ENCODE measurements at places on chromosomes 2 and 18. TPM values are rescaled to one million over a fixed set of nuclear protein-coding genes. Genes with fewer than 3 reads are reported as not detected.

- H3K36me3 ChIP-seq = no peaks in the 10 kb centered on the region
- H3K4me3 ChIP-seq = no peak overlapping the region
- no peak for DNase-seq
- H3K4me1 ChIP-seq = no peaks in the 10 kb centered on the region
Observed at GRCh38 chr2:48927355-48927754, 171.8 kb upstream of the LHCGR start.

DNA sequence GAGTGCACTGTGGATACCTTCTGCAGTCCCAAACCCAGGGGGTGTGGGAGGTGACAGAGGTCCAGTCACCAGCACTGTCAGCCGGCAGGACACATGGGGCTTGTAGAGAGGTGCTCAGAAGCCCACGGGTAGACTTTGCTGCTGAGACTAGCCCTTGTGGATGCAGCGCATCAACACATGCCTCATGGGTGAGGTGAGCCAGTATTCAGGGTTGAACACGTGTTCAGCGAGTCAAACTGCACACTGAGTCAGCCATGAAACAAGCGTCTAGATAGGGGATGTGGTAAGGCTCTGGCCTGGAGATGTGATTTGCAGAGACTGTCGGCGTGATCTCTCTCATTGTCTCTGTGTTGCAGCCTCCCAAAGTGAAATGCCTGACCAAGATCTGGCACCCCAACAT lies 35.8 kb upstream of the SCLY start:
- H3K36me3 ChIP-seq = peaks cover 9% of the 10 kb centered on the region
- H3K27ac ChIP-seq = no peak overlapping the region
- H3K4me1 ChIP-seq = peaks cover 13% of the 10 kb centered on the region
- DNase-seq = no peak
- H3K27me3 ChIP-seq = no peaks in the 10 kb centered on the region

- no peak overlapping the region for H3K4me3 ChIP-seq
- no peak for DNase-seq
- H3K36me3 ChIP-seq = no peaks in the 10 kb centered on the region
- 0 out of 2 replicates have a peak, but pooled peaks cover 5% of the 10 kb centered on the region for H3K27me3 ChIP-seq
- peaks cover 7% of the 10 kb centered on the region for H3K4me1 ChIP-seq
Observed at GRCh38 chr2:106579750-106580197, 92.6 kb downstream of the CD8B2 start.

DNA sequence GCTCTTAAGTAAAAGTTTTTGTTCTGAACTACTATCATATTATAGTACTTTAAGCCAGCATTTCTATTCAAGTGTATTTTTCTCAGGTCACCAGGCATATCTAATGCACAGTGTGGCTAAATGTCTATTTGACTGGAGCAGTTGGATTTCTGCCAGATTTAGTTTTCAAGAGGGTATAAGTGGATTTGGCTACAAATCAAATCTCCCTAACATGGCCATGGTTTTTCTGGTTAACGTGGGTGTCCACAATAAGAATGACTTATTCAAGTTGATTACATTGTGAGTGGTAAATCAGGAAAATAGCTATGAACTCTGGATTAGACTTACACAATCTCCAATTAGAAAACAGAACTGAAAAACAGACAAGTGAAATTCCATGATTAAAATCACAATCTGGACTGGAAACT lies 5.7 kb upstream of the CHN1 start:
- no peaks in the 10 kb centered on the region for H3K36me3 ChIP-seq
- peaks cover 12% of the 10 kb centered on the region for H3K4me1 ChIP-seq
- H3K4me3 ChIP-seq = no peak overlapping the region
- peaks cover 27% of the 10 kb centered on the region for H3K27me3 ChIP-seq
- DNase-seq = no peak
- H3K27ac ChIP-seq = no peak overlapping the region

GRCh38 chr2:9115229-9115628 lies 91.4 kb upstream of the ASAP2 start:
- H3K4me3 ChIP-seq = no peak overlapping the region
- H3K36me3 ChIP-seq = no peaks in the 10 kb centered on the region
- no peak for DNase-seq
- no peaks in the 10 kb centered on the region for H3K27me3 ChIP-seq

DNA sequence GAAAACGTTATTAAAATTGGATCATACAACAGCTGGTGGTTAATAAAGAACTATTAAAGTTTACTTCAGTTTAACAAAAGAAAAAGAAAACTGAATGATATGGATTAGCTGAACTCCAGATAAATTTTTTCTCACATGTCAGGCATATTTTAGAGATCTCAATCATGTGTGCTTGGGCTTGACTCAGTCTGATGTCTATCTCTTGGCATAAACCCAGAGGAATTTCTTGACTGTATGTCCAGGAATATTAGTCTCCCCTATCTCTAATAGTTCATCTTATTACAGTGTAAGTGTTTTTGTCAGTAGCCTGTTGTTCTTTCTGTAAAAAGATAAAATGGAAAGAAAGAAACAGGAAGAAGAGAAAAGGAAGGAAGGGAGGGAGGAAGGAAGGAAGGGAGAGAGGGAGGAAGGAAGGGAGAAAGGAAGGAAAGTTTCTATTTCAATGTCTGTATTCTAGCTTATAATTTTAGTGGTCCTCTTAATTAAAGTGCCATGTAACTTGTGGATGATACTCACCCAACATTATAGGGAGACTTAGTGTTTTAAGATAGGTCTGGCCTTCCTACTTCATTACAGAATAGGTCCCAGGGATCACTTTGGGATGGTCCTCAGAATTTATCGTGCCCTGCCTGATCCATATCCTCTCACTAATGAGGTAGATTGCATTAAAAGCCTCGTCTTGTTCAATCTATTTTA lies 99.7 kb upstream of the UGP2 start:
- no peak overlapping the region for H3K4me3 ChIP-seq
- DNase-seq = no peak
- no peaks in the 10 kb centered on the region for H3K36me3 ChIP-seq
- peaks cover 6% of the 10 kb centered on the region for H3K4me1 ChIP-seq
- H3K27me3 ChIP-seq = no peaks in the 10 kb centered on the region

DNA sequence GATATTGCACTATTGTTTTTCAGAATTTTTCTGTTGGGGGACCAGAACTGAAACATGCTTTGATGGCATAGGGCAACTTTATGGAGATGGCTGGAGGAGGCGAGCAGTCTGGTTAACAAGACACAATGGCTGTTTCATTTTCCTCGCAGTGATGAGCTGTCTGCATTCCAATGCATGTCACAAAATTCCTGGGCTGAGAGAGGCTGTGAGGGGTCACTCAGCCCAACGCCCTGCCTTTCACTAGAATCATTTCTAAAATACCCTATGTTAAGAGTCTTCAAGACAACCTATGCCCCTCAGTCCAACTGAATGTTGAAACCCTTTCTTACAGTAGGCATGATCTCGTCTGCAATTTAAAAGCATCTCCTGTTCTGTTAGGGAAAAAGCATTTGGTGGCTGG lies 1090.0 kb downstream of the BCL11A start:
- H3K36me3 ChIP-seq = no peaks in the 10 kb centered on the region

- no peak overlapping the region for H3K27ac ChIP-seq
- H3K27me3 ChIP-seq = no peaks in the 10 kb centered on the region
- no peaks in the 10 kb centered on the region for H3K4me1 ChIP-seq
- H3K4me3 ChIP-seq = no peak overlapping the region
- H3K36me3 ChIP-seq = no peaks in the 10 kb centered on the region
- no peak for DNase-seq
Observed at GRCh38 chr2:190170673-190171072, 108.1 kb upstream of the MSTN start.

DNA sequence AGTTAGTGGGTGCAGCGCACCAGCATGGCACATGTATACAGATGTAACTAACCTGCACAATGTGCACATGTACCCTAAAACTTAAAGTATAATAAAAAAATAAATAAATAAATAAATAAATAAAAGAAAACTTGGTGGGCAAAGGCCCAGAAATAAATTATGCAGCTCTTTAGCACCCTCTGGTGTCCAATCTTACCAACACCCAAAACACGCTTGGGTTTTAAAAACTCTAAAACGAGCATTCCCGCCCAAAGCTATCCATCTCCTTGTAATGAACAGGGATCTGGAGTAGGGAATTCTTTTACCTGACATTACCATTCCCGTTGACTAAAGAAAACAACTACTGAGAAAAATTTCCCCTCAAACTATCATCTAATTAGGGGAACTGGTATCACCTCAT lies 2005.9 kb upstream of the CELF4 start:
- H3K4me3 ChIP-seq = no peak overlapping the region
- DNase-seq = no peak
- H3K27me3 ChIP-seq = no peaks in the 10 kb centered on the region
- no peaks in the 10 kb centered on the region for H3K4me1 ChIP-seq
- no peaks in the 10 kb centered on the region for H3K36me3 ChIP-seq

DNA sequence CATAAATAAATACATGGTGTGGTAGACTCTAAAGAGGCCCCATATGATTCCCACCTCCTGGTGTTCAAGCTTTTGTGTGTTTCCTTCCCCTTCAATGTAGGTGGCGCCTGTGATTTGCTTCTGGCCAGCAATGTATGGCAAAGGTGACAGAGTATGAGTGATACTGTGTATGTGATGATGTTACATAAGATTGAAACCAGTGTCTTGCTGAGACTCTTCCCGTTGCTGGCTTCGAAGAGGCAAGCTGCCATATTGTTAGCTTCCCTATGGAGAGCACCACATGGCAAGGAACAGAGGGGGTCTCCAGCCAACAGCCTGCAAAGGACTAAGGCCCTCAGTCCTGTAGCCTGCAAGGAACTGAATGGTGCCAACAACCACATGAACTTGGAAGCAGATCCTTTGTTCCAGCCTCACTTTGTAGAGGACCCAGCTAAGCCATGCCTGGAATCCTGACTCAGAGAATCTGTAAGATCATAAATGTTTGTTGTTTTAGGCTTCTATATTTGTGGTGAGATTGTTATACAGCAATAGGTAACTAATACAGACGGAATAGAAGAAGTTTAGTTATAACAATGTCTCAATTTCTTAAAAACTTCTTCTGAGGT lies 1.7 kb upstream of the SMAD4 start:
- H3K27me3 ChIP-seq = no peaks in the 10 kb centered on the region
- peaks cover 25% of the 10 kb centered on the region for H3K36me3 ChIP-seq
- H3K27ac ChIP-seq = no peak overlapping the region
- H3K4me3 ChIP-seq = no peak overlapping the region

DNA sequence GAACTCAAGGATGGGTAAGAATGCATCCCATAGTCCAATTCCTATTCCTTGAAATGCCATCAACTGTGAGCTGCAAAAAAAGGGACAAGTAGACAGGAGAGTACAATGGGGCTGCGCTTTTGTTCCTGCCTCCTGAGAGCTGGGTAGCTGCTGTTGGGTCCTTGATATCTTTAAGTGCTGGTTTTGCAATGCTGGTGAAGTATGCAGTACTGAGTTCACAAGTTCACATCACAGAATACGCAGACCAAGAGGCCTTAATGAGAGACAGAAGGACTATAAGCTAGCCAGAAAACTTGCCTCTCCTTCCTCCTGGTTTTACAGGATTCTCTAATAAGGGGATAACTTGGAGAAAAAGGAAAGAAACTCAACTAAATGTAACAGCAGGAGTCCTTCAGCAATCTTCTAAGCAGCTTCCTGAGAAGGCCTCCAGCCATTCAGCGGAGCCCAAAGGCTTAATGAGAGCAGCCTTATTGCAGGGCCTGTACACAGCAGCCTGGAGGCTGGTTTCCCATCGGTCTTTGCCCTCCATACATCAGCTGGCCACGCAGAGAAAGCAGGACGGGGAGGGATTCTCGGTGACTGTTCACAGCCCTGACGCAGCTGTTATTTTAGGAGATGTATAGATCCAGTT lies 293.1 kb downstream of the CDCA7 start:
- H3K27ac ChIP-seq = no peak overlapping the region
- H3K4me1 ChIP-seq = peaks cover 19% of the 10 kb centered on the region
- DNase-seq = no peak
- H3K27me3 ChIP-seq = no peaks in the 10 kb centered on the region
- no peak overlapping the region for H3K4me3 ChIP-seq

DNA sequence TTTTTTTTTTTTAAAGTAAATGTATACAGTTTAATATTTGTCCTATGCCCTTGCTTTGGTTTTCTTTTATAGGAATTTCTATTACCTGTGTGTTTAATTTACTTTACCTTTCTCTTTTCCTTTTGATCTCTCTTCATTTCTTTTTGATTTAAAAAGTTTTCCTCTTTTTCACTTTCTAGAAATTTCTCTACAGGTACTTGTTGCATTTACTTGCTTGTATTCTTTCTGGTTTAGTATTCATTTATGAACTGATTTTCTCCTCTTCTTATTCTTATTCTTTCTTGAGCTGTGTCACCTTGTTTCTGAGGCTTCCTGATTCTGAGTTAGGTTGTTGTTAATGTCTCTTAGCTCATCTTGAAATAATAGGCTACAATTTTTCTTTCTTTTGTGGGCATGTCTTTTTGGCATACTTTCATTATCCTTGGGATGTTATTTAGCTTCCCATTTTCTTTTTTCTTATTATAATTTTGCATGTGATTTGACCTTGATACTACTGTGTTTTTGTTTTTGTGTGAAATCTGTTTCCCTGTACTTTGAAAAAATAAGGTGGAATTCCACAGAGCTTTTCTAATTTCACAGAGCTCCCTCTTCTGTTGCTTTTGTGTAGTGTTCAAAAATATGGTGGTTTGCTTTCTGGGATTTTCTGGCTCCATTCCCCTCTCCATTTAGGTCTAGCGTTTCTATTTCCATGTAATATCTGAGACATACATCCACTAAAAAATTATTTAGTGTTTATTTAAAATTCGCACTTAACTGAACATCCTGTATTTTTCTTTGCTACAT lies 25.5 kb upstream of the ALMS1 start:
- H3K4me3 ChIP-seq = no peak overlapping the region
- H3K27me3 ChIP-seq = peaks cover 10% of the 10 kb centered on the region
- DNase-seq = no peak
- H3K27ac ChIP-seq = no peak overlapping the region

The DCDC2C gene
- total RNA-seq = not detected

The CTAGE1 gene
- 0.11 TPM for total RNA-seq

The IL1RL2 gene
- not detected for total RNA-seq

The LRP1B gene
- 0.08 TPM for total RNA-seq

The SERPINB11 gene
- not detected for total RNA-seq

The UCN gene
- 0.21 TPM for total RNA-seq
